ENCODE measurements at places on chromosomes 3 and 15.

DNA sequence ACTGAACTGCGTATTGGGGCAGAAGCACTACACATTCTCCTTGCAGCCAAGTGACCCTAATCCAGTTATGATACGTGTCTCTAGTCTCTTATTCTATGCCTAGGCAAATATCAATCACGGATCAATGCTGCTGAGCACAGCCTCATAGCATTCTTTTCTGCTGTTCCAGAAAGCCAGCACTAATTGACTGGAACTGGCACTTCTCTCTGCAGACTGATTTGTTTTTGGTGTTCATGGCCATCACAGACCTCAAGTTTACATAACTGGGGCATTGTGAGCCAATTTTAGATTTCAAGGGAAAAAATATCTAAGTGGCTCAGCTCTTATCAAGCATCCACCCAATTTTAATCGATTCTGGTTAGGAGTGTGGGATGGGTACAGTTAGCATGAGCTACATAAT is 37.9 kb downstream of the GLDN start:
- no peak for DNase-seq

- no peak for DNase-seq
Measured at GRCh38 chr3:111496894-111497559, 45.0 kb upstream of the CD96 start.

GRCh38 chr15:46300716-46301115 is 665.9 kb downstream of the SQOR start:
- DNase-seq, result no peak

- DNase-seq, result no peak
Measured at GRCh38 chr15:33064878-33065277, 129.6 kb downstream of the FMN1 start.
